Stimulated activated CD4-positive, alpha-beta T cell treated with anti-CD3 and anti-CD28 coated beads, TNF-alpha, amount 100 ng/mL, for 1 hour (primary cell): ENCODE measurements at places on chromosomes 2 and 18.

DNA sequence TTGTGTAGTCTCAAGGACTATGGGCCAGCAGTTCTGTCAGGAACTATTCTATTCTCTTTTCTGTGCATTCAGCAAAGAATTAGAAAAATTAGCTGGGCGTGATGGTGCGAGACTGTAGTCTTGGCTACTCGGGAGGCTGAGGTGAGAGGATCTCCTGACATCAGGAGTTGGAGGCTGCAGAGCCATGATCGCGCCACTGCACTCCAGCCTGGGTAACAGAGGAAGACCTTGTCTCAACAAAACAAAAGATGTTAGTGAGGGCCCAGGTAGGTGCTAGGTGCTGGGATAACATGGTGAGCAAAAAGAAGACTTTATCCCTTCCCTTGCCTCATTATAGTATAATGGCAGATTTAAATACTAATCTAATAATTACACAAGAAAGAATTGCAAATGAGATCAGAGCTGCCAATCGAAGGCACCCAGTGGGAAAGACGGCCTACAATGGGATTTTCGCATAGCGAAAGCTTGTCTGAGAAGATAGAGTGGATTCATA, 447 bp upstream of the MRPL19 start:
- no peak for DNase-seq

DNA sequence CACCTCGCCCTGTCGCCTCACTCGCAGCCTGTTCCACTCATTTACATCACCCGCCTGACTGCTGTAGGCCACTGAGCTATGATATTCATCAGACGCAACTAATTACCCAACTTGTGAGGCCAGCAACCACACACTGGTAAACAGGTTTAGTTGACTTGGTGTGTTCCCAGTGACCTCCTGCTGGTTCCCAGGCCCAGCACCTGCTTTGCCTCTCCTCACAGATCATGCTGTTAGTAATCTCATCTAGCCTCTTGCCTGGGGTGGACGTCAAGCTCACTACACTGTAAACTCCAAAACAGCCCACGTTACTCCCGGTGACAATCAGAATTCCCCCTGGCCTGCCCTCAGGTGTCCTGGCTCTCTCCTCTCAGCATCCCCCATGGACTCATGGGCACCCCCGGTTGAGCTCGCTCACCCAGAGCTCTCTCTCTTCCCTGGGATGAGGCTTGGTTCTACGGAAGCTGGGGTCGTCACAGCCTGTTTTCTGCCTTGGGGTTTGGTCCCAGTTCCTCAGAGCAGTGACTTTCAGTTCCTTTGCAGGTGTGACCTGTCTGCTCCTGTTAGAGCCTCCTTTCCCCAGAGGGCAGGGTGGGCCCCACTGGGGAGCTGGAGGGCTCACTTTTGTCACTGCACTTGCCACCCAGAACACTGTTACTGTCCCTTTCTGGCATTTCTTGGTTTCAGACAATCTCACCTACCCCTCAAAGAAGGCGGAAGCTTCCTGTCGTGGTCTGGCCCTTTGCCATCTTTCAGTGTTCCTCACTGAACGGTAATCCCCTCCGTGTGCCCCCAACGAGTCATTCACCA, 40.3 kb downstream of the INPP5D start:
- no peak for DNase-seq

- DNase-seq = no peak
Measured at GRCh38 chr2:194346193-194346592, 1310.8 kb upstream of the SLC39A10 start.

DNA sequence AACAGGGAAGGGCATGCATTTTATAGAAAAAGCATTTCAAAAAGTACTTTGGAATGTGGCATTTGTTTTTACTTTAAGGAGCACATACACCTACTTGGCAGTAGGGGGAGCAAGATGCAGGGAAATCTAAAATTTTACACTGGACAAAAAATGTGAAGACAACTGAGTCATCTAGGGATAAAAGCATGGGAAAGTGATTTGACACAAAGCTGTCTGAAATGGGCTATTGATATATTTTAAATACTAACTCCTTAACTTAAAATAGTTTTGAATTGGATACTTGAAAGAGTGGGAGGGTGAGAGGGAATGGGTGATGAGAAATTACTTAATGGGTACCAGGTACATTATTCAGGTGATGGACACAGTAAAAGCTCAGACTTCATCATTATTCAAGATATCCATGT, 15.8 kb downstream of the TMEM200C start:
- DNase-seq = no peak

DNA sequence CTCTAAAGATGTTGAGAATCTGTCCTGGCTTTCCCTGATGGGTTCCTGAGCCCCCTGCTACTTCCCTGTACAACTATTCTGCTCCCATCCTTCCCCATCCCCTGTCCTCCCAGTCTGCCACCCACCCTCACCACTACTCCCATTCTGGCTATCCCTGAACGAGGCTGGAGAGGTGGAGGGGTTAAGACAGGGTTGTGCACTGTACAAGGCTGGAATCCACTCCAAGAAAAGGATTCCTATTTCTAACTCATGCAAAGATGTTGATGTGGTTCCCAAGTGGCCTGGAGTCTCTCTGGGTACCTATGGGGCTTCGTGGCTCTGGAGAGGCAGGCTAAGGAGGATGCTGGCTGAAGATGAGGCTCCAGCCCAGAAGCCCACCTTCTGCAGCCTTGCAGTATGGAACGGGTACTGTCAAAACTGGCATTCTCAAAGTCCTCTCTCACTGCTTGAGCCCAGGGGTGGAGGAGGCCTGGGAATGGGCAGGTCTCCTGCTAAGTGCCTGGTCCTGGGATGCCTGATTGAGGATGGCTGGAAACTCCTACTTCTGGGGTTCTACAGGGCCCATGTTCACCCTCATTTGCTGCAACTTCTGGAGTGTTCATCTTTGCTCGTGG, 1.3 kb upstream of the FEV start:
- no peak for DNase-seq

GRCh38 chr18:50632895-50633515, 73.1 kb downstream of the MAPK4 start:
- no peak for DNase-seq

DNA sequence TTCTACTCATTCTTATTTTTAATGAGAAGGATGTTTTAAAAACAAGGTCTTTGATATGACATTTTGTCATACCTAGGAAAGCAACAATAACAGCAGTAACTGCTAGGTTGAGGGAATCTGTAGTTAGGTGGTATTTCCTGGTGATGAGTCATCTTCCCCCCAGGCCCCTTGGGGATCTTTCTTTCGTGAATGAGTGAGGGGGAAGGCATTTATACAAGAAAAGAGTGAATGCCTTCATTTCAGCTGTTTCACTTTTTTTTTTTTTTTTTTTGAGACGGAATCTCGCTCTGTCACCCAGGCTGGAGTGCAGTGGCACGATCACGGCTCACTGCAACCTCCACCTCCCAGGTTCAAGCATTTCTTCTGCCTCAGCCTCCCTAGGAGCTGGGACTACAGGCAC, 108.6 kb downstream of the MAP4K4 start:
- no peak for DNase-seq

GRCh38 chr2:176109192-176109901, 2.3 kb downstream of the HOXD11 start:
- no peak for DNase-seq

DNA sequence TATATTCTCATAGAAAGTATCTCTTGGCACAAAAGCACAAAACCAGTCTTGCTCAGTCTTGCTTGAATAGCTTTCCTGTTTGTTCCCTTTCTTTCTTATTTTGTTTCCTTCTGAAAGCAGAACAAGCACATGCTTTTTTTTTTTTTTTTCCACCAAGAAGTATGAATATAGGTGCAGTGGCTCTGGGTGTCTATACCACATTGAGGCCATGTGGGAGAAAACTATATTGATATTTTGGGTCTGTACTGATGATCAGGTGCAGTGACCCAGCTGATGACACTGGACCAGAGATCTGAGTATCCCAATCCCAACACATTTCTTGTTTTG, 28.7 kb downstream of the GEMIN6 start:
- no peak for DNase-seq

- DNase-seq = no peak
Measured at GRCh38 chr18:6399776-6400175, 14.9 kb downstream of the L3MBTL4 start.

GRCh38 chr2:132936791-132937190, 266.8 kb upstream of the LYPD1 start:
- no peak for DNase-seq

- no peak for DNase-seq
Measured at GRCh38 chr2:159140070-159140769, 146.3 kb downstream of the WDSUB1 start.

DNA sequence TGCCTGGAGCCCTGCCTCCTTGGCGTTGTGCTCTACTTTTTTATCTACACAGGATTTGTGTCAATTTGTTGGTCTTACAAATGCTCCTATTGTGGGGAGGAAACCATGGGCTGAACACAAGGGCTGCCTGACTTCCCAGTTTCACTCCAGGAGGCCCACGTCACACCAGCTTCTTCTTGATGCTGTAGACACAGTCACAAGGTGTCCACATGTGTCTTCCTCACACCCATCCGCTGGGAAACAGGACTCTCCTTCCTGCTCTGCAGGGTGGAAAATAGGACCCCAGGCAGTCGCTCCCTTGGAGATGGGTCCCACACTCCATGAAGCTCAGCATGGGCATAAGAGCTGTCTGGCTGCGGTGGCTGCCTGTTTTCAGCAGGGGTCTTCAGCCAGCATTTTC, 468.2 kb downstream of the EPHA4 start:
- no peak for DNase-seq

- no peak for DNase-seq
Measured at GRCh38 chr2:85490861-85491755, 47.9 kb upstream of the MAT2A start.

- no peak for DNase-seq
Measured at GRCh38 chr18:73768043-73768442, 379.6 kb downstream of the FBXO15 start.

GRCh38 chr2:10447300-10447894, 730 bp downstream of the ODC1 start:
- DNase-seq = peak; percentile 23

GRCh38 chr18:40985436-40985835, 969.6 kb upstream of the PIK3C3 start:
- DNase-seq = no peak

DNA sequence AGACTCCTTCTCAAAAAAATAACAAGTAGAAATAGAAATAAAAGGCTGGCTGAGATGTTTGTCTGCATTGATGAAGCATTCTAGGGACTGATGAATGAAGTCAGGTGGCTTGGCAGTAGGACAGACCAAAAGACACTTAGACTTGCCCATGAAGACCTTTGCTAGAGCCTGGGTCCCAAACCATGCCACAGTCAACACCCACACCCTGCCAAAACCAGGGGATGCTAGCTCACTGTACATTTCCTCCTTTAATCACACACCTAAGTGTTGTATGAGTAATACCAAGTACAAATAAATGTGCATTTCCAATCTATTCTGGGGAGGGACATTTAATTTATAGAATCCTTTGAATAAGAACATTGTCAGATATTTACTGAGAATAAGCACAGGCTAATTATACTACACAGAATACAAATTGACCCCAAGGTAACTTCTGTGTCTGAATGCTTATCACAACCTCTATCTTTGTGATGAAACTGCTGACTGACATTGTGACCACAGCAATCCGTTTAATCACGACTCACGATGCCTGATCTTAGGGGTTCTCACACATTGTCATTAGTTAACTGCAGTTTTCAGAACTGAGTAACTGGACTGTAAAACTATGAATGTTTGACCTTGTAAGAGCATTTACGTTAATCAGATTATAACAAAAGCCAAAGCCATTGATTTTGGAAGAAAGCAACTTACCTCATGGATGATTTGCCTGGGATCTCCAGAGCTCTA, 10.5 kb upstream of the NOL10 start:
- no peak for DNase-seq

DNA sequence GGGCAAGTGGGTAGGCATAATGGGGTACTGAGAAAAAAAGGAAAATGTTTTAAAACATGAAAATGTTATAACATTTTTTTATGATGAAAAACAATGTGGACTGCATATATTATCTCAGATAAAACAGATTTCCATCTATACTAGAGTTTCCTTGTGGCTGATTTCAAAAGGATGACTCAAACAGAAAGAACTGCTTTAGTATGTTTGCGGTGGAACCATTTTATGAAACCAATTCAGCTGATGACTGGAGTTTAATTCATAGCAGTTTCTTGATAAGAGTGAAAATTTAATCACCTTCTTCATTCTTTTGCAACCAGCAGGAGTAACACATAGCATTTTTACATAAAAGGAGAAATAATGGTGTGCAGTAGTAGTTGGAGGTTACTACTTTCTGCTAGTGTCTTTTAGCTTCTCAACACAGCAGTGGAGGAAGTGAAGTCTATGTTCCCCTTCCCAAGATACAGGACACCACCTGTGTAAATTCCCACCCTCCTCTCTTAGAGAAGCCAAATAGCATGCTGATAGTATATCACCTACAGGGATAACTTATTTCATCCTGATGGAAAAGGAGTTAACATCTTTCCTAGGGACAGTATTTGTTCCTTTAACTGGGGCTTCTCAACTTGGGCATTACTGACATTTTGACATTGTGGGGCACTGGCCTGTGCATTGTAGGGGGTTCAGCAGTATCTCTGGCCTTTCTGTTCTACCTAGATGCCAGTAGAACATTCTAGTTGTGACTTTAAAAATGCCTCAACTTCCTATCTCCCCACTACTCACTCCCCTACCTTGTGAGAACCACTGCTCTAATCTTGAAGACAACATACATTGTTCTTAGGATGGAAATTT, 29.9 kb downstream of the PELI1 start:
- DNase-seq = no peak

DNA sequence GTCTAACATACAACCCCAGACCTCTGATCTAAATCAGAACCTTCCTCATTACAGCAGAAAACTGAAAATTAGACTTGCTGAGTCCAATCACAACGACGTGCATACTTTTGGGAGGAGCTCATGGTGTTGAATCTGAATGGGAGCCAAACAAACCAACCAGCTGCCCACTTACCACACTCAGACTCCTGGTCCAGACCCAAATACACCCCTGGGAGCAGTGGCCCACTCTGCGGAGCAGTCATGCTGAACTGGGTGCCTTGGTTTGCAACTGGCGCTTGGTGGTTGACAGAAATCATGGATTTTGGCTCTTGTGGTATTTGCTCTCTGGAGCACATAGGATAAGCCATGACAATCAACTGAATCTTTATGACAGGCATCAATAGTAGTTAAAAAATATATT, 253.6 kb upstream of the TNP1 start:
- DNase-seq = no peak

- no peak for DNase-seq
Measured at GRCh38 chr2:106876699-106877098, 9.3 kb downstream of the ST6GAL2 start.
